ENCODE measurements at places on chromosomes 12 and 14.

DNA sequence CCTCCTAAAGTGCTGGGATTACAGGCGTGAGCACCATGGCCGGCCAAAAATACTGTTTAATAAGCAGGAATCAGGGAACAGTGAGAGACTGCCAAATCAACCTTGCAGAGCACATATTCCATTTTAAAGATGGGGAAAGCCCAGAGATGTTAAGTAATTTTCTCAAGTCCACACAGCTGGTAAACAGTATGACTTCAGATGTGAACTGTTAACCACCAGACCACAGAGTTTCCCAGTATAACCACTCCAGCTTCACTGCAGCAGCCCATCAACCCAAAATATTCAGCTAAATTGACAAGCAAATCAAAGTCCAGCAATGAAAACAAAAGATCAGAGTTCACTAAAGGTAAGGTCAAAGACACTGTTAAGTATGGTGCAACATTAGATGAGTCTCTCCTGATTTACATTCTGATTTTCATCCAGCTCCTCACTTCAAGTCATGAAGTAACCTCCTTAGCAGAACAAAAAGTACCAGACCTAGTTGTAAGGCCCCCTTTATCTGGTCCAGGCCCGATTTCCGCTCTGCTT is 82.1 kb downstream of the TRAFD1 start:
- no peak for DNase-seq

DNA sequence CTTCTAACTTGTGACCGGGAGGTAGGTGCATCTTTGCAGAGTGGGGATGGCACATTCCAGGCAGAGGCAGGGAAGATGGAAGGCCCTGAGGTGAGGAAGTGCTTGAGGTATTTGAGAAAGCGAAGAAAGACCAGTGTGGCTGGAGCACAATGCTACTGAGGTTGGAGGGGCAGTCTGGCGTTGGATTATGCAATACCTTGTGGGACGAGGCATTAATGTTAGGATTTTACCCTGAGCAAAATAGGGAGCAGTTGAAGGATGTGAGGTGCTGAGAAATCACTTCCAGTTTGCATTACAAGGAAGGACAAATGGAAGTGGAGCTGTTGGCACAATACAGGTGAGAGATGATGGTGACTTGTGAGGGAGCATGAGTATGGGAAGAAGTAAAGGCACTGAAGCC is 145.5 kb downstream of the KCNA5 start:
- DNase-seq: no peak

- DNase-seq: no peak
These were observed 310.0 kb downstream of the ADAMTS20 start for GRCh38 chr12:43241986-43242385.

DNA sequence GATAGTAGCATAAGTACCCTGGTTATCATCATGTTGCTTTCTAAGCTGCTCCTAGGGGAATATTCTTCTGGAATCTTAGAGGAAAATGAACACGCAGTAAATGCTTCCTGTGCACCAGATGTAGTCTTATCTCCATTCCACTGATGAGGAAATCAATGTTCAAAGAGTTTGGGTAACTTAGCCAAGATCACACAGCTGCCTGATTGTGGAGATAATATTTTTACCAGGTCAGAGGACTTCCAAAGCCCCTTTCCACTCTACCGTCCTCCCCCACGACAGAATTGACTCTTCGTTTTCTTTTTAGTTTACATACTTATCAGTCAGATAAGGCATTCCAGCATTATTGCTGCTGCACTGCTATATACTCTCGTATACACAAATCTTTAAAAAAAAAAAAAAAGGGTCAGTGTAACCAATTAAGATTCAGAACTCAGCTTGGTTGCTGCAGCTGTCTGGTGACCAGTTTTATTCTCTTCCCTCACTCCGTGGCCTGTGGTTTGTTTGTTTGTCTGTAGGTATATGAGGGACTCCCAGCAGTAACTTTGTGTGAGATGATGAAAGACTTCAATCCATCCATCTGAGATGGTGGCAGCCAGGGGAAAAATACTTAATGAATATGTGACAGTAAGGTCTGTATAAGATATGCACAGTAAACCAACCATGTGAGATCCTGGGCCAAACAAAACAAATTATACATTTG is 110.5 kb downstream of the TGFB3 start:
- DNase-seq: no peak

DNA sequence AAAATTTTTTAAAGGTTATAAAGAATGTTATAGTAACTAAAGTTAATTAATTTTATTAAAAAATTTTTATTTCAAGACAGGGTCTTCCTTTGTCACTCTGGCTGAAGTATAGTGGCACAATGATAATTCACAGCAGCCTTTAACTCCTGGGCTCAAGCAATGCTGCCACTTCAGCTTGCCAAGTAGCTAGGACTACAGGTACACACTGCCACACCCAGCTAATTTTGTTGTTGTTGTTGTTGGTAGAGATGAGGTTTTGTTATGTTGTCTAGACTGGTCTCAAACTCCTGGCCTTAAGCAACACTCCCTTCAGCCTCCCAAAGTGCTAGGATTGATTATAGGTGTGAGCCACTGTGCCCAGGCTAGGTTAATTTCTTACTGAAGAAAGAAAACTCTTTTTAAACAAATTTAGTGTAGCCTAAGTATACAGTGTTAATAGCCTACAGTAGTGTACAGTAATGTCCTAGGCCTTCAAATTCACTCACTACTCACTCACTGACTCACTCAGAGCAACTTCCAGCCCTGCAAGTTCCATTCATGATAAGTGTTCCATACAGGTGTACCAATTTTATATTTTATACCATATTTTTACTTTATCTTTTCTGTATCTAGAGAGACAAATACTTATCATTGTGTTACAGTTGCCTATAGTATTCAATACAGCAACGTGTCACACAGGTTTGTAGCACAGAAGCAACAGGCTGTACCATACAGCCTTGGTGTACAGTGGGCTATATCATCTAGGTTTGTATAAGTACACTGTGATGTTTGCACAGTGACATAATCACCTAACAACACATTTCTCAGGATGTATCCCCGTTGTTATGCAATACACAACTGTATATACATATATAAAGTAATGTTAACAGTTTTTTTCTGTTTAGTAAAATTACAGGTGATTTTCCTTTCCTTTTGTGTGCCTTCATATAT is 24.7 kb upstream of the DNAAF2 start:
- DNase-seq: no peak
